ENCODE measurements at places on chromosomes 3 and 15.

DNA sequence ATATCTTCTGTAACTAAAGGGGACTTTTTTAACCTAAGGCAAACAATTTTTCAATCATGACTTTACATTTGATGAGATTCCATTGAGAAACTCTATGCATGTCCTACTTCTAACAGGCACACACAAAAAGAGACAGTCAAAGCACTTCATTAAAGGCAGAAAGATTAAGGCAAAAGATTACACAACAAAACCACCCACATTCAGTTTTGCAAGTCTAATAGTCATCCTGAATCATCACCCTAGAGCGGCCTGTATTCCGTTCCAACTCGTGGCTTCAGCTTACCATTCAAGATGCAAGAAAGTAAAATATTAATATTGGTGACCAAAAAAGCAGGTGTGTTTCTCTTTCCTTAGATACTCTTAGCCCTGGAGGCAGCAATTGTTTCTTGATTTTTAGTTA is 205.9 kb downstream of the P3H2 start:
- no peak for DNase-seq

- DNase-seq, result no peak
Observed at GRCh38 chr15:56047354-56047753, 53.9 kb upstream of the NEDD4 start.

DNA sequence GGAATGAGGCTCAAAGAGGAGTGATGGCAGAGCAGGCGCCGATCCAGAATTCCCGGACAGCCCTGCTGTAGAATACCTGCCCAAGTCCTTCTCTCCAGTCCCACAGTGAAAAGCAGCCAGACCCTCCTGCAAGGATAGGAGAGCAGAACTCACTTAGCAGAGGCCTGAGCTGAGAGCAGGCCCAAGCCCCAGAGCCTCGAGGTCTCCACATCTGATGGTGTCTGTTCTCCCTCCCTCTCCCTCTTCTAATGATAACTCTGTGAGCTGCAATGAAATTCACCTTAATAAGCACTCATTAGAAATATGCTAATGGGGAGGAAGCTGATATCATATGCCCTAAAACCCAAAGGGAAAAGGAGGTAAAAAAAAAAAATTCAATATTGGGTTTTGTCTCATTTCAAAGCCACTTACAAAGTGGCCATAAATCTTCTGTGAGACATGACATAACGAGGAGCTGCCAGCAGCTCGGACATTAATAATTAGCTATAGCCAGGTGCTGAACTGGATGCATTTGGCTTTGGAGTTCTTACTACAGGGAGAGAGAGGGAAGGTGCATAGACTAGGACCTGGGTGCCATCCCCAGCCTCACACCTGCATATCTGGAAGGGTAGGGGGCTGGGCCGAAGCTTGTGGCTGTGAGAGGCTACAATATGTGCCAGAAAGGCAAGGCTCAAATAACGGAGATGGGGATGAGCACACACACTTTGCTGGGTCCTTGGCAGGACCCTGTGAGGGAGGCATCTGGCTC is 108.4 kb downstream of the MEGF11 start:
- no peak for DNase-seq

GRCh38 chr3:86921971-86922680 is 68.8 kb downstream of the VGLL3 start:
- DNase-seq, result no peak

DNA sequence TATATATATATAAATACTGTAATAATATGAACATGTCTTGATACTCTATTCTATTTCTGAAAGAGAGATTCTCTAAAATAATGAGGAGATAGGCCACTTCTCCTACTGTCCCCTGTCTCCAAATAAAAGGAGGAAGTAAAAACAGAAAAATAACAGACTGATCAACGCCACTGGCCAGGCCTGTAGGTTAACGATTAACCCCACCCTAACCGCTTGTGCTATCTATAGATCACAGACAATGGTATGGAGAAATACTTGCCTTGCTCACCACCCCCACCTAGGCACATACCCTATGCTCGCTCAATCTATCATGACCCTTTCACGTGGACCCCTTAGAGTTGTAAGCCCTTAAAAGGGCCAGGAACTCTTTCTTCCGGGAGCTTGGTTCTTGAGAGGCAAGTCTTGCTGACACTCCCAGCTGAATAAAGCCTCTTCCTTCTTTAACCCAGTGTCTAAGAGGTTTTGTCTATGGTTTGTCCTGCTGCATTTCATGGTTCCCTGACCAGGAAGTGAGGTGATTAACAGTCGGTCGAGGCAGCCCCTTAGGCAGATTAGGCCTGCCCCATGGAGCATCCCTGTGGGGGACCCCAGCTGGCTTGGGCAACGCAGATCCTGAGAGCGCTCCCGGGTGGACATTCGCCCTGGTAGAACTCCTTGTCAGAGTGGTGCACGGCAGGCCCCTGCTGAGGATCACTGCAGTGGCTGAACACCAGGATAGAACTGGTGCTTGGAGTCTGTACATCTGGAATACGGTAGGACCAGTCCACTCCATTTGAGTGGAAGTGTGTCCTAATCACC is 521.8 kb upstream of the CNTN3 start:
- DNase-seq, result no peak

GRCh38 chr15:22253676-22254408 is 173.5 kb downstream of the OR4M2 start:
- no peak for DNase-seq

- DNase-seq, result no peak
Observed at GRCh38 chr15:74006774-74007639, 12.5 kb downstream of the PML start.

DNA sequence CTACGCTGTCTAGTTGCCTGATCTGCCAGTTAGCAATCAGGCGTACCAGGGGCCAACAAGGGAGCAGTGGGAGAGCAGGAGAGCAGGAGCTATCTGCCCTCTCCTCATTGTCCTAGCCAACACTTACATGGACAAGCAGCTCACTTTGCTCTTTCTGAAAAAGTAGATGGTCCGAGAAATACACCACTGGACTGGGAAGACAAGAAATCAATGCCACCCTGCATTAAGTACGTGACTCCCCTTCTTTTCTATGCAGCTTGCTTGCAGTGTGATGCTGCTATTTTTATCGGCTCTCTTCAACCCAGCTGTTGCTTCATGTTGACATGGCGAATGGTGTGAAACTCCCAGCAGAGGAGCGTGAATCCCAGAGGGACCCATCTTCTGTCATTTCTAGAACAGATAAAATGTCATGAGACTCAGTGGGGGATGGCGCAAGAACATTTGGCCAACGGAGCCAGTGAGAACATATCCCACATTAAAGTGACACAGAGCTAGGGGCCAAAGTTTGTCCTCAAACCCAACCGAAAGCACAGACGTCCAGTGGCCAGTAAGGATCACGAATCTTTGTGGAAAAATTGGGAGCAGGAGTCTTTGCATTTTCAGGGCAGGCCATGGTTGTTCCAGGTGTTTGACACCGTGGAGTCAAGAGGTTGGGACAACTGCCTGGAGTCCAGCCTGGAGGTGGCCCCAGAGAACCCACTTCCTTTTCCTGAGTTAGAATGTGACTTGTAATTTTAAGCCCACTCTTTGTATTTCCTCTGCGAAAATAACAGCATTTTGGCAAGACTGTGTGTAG is 53.7 kb upstream of the MEF2A start:
- DNase-seq, result no peak

DNA sequence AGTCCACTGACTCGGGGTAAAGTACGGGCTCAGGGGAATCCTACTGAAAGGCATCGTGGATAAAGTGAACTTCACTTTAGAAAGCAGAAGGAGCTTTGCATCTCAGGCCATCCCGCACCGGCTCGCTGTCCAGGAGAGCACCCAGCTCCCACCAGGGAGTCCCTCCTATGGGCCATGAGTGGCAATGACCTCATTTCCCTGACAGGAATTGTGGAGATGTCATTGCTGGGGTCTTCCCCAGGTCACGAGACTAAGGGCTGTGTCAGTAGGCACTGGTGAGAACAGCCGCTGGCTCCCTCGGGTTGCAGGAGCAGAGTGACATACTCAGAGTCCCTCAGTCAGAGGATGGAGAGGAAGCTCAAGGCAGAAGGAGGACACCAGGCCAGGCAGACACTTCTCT is 97.3 kb downstream of the XXYLT1 start:
- no peak for DNase-seq

DNA sequence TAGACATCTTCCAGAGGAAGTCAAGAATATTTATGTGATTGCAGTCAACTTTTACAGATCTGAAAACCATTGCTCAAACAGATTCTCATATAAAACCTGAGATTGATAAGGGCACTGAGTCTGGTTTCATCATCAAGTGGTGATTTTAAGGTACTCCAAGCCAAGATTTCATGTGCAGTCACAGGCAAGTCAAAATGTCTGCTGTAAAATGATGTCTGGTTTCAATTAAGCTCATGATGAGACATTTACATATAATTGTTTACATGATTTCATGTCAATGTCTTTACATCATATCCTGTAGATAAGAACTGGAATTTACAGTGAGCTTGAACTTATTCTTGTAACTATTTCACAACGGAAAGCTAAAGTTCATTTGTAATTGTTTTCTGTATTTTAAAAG is 1215.5 kb downstream of the ROBO2 start:
- no peak for DNase-seq
